ENCODE measurements at places on chromosomes 16 and 17. TPM values are rescaled to one million over a fixed set of nuclear protein-coding genes. Genes with fewer than 3 reads are reported as not detected.

DNA sequence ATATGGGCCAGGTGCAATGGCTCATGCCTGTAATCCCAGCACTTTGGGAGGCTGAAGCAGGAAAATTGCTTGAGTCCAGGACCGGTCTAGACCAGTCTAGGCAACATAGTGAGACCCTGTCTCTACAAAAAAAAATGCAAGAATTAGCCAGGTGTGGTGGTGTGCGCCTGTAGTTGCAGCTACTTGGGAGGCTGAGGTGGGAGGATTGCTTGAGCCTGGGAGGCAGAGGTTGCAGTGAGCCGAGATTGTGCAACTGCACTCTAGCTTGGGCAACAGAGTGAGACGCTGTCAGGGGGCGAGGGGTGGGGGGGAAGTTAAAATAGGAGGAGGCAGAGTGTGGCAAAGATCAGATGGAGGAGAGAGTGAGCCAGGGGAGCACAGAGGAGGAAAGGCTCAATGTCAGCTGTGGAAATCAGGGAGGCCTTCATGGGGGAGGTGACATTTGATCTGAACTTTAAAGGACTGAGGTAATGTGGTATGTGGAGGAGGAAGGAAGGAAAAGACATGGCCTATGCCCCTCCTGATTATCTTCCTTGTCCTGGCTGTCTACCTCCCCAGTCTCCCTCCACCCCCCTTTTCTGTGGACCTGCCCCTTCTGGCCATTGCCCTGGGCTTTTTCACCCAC lies 4.7 kb upstream of the GOT2 start:
- DNase-seq, result no peak
- no peaks in the 10 kb centered on the region for H3K27me3 ChIP-seq
- H3K36me3 ChIP-seq, result no peaks in the 10 kb centered on the region
- H3K4me3 ChIP-seq, result no peak overlapping the region
- no peaks in the 10 kb centered on the region for H3K4me1 ChIP-seq

- H3K27me3 ChIP-seq, result no peaks in the 10 kb centered on the region
- H3K36me3 ChIP-seq, result no peaks in the 10 kb centered on the region
- H3K4me1 ChIP-seq, result no peaks in the 10 kb centered on the region
- peak overlapping the region; percentile 40 for H3K27ac ChIP-seq
- peak overlapping the region; percentile 5 for H3K4me3 ChIP-seq
These were observed 1.3 kb upstream of the BAIAP2 start for GRCh38 chr17:81033535-81034167.

GRCh38 chr16:2777903-2778629 lies 986 bp upstream of the ELOB start:
- H3K4me1 ChIP-seq, result peaks cover 24% of the 10 kb centered on the region
- no peaks in the 10 kb centered on the region for H3K36me3 ChIP-seq
- H3K27ac ChIP-seq, result peak overlapping the region; percentile 99
- no peak for DNase-seq
- peak overlapping the region; percentile 93 for H3K4me3 ChIP-seq

GRCh38 chr17:45129426-45129939 lies 2.8 kb downstream of the PLCD3 start:
- no peak overlapping the region for H3K27ac ChIP-seq
- no peak overlapping the region for H3K4me3 ChIP-seq
- no peak for DNase-seq
- H3K36me3 ChIP-seq, result no peaks in the 10 kb centered on the region

GRCh38 chr17:38358586-38359513 lies 7.2 kb downstream of the SOCS7 start:
- DNase-seq, result no peak
- no peak overlapping the region for H3K27ac ChIP-seq
- H3K4me3 ChIP-seq, result no peak overlapping the region
- no peaks in the 10 kb centered on the region for H3K27me3 ChIP-seq
- no peaks in the 10 kb centered on the region for H3K4me1 ChIP-seq

- peak overlapping the region; percentile 74 for H3K4me3 ChIP-seq
- peaks cover 6% of the 10 kb centered on the region for H3K36me3 ChIP-seq
- DNase-seq, result peak; percentile 12
- H3K27me3 ChIP-seq, result no peaks in the 10 kb centered on the region
These were observed 25.0 kb downstream of the MRC2 start for GRCh38 chr17:62652251-62653001.

DNA sequence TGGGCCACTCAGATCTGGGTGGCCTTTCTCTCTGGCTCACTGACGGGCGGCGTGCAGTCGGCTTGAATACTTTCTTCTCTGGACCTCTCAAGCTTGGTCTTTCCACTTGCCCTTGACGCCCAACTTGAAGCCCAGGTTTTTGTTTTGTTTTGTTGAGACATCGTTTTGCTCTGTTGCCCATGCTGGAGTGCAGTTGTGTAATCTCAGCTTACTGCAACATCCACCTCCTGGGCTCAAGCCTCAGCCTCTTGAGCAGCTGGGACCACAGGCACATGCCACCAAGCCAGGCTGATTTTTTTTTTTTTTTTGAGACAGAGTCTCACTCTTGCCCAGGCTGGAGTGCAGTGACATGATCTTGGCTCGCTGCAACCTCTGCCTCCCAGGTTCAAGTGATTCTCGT lies 22.7 kb upstream of the KIF19 start:
- DNase-seq, result no peak
- H3K4me1 ChIP-seq, result peaks cover 4% of the 10 kb centered on the region
- no peaks in the 10 kb centered on the region for H3K27me3 ChIP-seq

DNA sequence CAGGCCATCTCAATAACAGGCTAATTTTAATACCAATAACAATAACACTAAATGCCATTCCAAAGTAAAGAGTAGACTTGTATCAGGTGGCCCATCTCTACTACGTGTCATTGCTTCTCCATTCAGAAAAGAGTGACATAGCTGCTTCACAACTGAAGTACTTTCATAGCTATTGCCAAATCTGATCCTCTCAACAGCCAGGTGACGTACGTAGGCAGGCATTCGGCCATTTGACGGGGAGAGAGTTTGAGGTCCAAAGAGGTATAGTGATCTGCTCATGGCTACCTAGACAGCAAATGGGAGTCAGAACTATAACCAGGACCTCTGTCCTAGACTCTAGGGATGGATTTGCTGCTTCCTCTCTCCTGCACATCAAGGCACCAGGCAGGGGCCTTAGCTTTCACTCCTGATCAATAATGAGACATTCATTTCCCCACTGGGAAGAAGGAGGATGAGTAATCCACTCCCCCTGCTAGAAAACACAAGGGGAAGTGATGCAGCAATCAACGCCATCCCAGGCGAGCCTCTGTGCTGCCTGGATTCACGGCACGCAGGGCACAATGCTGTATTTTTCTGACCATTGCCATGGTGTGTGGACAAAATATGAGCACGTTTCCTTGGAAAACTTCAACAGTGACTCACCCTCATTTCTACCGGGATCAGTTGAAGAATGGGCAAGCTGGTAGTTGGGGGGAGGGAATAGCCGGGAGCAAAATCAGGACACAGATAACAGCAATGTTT lies 80.9 kb downstream of the SPACA3 start:
- H3K27ac ChIP-seq, result no peak overlapping the region
- peaks cover 4% of the 10 kb centered on the region for H3K27me3 ChIP-seq
- no peak for DNase-seq
- H3K4me3 ChIP-seq, result no peak overlapping the region
- no peaks in the 10 kb centered on the region for H3K4me1 ChIP-seq

DNA sequence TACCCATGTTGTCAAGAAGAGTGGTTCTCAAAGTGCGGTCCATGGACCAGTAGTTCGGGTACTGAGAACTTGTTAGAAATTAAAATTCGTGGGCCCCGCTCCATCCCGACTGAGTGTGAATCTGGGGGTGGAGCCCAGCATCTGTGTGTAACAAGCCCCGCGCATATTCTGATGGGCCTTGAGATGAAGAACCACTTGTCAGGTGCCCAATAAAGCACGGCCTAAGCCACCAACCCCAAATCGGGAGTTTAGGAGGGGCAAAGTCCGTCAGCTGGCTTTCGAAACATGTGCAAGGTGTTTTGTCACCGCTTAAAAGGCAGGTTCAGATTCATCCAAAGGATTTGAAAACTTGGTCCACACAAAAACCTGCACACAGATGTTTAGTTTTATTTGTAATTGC lies 29.5 kb downstream of the PSMD12 start:
- H3K4me3 ChIP-seq, result no peak overlapping the region
- DNase-seq, result no peak
- no peaks in the 10 kb centered on the region for H3K36me3 ChIP-seq
- H3K27ac ChIP-seq, result no peak overlapping the region

DNA sequence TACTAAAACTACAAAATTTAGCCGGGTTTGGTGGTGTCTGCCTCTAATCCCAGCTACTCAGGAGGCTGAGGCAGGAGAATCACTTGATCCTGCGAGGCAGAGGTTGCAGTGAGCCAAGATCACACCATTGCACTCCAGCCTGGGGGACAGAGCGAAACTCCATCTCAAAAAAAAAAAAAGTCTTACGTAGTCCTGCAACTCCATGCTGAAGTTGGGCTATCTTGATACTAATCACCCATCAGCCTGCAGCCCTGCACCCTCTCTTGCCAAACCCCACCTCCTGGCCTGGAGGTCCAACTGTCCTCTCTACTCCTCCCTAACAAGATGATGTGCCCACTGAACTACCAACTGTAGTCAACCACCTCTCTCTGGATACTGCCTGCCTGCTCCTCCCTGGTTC lies 4.8 kb downstream of the TMEM170A start:
- H3K27ac ChIP-seq, result no peak overlapping the region
- no peaks in the 10 kb centered on the region for H3K27me3 ChIP-seq
- H3K4me3 ChIP-seq, result no peak overlapping the region
- peaks cover 3% of the 10 kb centered on the region for H3K36me3 ChIP-seq
- DNase-seq, result no peak

GRCh38 chr16:10150906-10151305 lies 31.3 kb downstream of the GRIN2A start:
- H3K4me1 ChIP-seq, result no peaks in the 10 kb centered on the region
- H3K27ac ChIP-seq, result no peak overlapping the region
- no peaks in the 10 kb centered on the region for H3K36me3 ChIP-seq
- no peaks in the 10 kb centered on the region for H3K27me3 ChIP-seq

DNA sequence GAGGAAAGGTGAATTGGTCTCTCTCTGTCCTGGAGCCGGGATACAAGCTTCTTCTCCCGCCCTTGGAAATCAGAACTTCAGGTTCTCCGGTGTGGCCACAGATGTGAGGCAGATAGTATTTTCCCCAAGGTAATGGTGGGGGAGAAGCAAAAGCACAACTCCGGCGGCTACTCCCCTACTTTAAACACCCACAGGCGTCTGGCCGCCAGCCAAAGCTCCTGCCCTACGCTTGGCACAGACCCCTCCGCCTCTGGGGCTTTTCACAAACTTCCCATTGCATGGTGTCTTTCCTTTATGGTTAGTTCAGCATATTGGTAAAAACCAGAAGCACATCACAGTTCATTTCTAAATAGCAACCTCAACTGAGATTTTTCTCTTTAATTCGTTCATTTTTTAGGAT lies 39.4 kb upstream of the B4GALNT2 start:
- H3K27ac ChIP-seq, result no peak overlapping the region
- H3K27me3 ChIP-seq, result no peaks in the 10 kb centered on the region
- DNase-seq, result no peak
- no peaks in the 10 kb centered on the region for H3K4me1 ChIP-seq

- DNase-seq, result no peak
- peaks cover 9% of the 10 kb centered on the region for H3K4me1 ChIP-seq
- H3K4me3 ChIP-seq, result peak overlapping the region; percentile 62
- peaks cover 6% of the 10 kb centered on the region for H3K27me3 ChIP-seq
- no peaks in the 10 kb centered on the region for H3K36me3 ChIP-seq
These were observed 134.7 kb downstream of the KCNJ12 start for GRCh38 chr17:21510686-21511362.

- no peak overlapping the region for H3K27ac ChIP-seq
- no peak overlapping the region for H3K4me3 ChIP-seq
- H3K36me3 ChIP-seq, result no peaks in the 10 kb centered on the region
- H3K4me1 ChIP-seq, result no peaks in the 10 kb centered on the region
- H3K27me3 ChIP-seq, result peaks cover 6% of the 10 kb centered on the region
- DNase-seq, result no peak
These were observed 17.3 kb upstream of the ERCC4 start for GRCh38 chr16:13902677-13903076.

GRCh38 chr17:21162394-21162775 lies 35.6 kb downstream of the DHRS7B start:
- no peaks in the 10 kb centered on the region for H3K36me3 ChIP-seq
- no peaks in the 10 kb centered on the region for H3K27me3 ChIP-seq
- H3K4me3 ChIP-seq, result no peak overlapping the region
- no peaks in the 10 kb centered on the region for H3K4me1 ChIP-seq
- no peak overlapping the region for H3K27ac ChIP-seq

- peaks cover 68% of the 10 kb centered on the region for H3K4me1 ChIP-seq
- DNase-seq, result no peak
These were observed 29.4 kb downstream of the CCR7 start for GRCh38 chr17:40535924-40536294.

GRCh38 chr17:39198186-39198566 lies 707 bp upstream of the CACNB1 start:
- peaks cover 43% of the 10 kb centered on the region for H3K4me1 ChIP-seq
- no peak for DNase-seq
- H3K4me3 ChIP-seq, result peak overlapping the region; percentile 64
- no peaks in the 10 kb centered on the region for H3K27me3 ChIP-seq
- H3K27ac ChIP-seq, result peak overlapping the region; percentile 72

GRCh38 chr16:67145746-67146145 lies 5.1 kb downstream of the B3GNT9 start:
- H3K36me3 ChIP-seq, result peaks cover 9% of the 10 kb centered on the region
- H3K27ac ChIP-seq, result no peak overlapping the region
- H3K4me3 ChIP-seq, result no peak overlapping the region
- H3K4me1 ChIP-seq, result no peaks in the 10 kb centered on the region

Gene SULT1A4
- 8.3 TPM for total RNA-seq

Gene RRAD
- 1.6 TPM for total RNA-seq

Gene TBX2
- not detected for total RNA-seq

Gene AANAT
- not detected for total RNA-seq

Gene CLDN7
- 0.32 TPM for total RNA-seq
